ENCODE measurements at places on chromosomes 12 and 14.

GRCh38 chr12:25771041-25771440, 187.4 kb upstream of the RASSF8 start:
- DNase-seq = no peak

DNA sequence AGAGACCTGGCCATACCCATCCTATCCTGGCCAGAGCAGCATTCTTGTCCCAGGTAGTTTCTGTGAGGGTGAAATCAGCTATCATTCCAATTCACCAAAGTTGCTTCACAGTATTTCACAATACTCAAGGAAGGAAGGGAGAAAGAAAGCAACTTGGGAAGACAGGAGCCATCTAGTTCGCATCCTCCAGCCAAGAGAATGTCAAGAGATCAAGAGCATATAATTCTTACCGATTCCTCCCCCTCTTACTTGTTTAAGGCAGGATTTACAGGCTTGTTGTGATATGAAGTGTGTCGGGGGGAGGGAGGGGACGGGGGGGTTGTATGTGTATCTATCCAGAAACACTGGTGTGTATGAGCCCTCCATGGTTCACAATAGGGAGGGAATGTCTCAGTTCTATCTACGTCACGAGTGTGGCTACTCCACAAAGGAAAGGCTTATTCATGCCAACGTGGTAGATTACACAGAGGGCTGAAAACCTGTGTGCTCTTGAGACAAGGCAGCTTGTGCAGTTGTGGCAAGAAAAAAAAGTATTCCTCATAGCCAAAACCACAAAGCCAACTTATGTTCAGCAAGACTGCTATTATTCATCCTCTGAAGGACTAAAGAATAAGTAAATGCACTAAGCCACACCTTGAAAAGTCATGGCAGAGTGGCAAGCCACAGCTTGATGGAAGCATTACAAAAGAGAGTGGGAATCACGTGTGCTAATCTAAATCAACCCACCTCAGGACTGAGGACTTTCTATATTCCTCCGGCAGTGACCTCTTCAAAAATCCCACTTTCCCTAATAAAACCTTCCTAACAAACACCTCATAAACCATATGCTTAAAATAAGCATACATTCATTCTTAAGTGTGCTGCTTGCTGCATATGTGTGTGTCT, 35.0 kb downstream of the CORO1C start:
- DNase-seq = no peak

DNA sequence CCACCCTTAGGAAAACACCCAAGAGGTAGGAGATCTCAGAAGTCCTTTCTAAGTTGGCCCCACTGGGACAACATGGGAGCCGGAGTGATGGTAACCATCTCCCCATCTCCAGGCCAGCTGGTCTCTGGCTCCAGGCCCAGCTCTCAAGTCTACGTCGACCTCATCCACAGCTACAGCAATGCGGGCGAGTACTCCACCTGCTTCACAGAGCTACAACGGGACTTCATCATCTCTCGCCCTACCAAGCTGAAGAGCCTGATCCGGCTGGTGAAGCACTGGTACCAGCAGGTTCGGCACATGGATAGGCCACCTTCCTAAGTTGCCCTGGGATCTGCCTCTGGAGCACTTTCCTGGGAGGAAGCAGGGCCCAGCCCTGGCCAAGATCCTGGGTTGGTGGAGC, 11.0 kb upstream of the OAS2 start:
- no peak for DNase-seq

DNA sequence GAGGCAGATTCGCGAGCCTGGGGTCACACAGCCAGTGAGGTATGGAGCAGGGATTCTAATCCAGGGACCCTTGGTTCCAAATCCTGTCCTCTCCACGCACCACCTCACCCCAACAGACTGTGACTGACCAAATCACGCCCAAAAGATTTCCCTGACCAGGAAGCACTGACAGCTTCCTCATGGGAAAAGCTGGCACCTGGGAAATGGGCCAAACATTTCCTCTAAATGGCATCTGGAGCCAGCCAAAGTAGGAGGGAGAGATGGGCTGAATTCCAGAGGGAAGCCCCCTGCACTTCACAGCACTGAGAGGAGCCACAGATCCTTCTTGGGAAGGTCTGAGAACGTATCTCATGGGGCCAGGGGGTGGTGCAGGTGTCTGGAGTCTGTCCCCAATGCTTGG, 28.8 kb downstream of the CCDC92 start:
- no peak for DNase-seq

GRCh38 chr12:124007826-124008570, 35.0 kb downstream of the ZNF664 start:
- no peak for DNase-seq

DNA sequence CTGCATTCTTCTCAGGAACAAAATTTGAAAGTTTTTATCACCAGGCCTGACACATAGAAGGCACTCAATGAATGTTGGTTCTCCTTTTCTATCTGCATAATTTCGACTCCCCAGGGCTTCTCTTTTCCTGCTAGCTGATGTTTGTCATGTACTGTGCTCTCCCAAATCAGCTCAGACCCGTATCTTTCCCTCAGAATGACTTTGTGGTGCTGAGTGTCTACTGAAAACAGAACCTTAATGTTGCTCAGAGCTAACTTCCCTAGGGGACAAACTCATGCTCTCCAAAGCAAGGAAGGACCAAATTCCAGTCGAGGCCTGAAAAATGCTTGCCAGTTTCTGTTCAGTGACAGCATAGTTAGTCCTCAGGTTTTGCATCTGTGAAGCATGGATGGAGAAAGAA, 1.9 kb downstream of the ARHGDIB start:
- no peak for DNase-seq

DNA sequence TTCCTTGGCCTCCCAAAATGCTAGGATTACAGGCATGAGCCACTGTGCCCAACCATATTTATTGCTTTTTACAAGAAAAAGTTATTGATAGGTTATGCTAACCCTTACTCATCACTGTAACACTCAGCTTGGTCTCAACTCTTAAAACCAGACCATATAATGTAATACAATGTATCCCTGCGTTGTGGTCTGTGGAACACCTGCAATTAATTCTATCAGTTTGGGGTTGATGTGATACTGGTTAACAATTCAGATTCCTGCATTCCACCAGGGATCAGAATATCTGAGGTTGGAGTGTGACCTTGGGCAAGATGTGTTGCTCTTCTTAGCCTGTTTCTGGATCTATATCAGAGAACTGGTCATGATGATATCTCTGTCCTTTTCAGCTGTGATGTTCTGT, 419.0 kb downstream of the RAD51B start:
- no peak for DNase-seq

DNA sequence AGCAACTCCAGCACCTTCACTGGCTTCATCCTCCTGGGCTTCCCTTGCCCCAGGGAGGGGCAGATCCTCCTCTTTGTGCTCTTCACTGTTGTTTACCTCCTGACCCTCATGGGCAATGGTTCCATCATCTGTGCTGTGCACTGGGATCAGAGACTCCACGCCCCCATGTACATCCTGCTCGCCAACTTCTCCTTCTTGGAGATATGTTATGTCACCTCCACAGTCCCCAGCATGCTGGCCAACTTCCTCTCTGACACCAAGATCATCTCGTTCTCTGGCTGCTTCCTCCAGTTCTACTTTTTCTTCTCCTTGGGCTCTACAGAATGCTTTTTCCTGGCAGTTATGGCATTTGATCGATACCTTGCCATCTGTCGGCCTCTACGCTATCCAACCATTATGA, 6.8 kb downstream of the OR11G2 start:
- no peak for DNase-seq

Measured in DMS153 (cell line).